Amniotic epithelial cell (primary cell): ENCODE measurements at places on chromosomes 5 and 9.

- DNase-seq: no peak
Observed at GRCh38 chr9:130363755-130364404, 80.9 kb upstream of the ASS1 start.

DNA sequence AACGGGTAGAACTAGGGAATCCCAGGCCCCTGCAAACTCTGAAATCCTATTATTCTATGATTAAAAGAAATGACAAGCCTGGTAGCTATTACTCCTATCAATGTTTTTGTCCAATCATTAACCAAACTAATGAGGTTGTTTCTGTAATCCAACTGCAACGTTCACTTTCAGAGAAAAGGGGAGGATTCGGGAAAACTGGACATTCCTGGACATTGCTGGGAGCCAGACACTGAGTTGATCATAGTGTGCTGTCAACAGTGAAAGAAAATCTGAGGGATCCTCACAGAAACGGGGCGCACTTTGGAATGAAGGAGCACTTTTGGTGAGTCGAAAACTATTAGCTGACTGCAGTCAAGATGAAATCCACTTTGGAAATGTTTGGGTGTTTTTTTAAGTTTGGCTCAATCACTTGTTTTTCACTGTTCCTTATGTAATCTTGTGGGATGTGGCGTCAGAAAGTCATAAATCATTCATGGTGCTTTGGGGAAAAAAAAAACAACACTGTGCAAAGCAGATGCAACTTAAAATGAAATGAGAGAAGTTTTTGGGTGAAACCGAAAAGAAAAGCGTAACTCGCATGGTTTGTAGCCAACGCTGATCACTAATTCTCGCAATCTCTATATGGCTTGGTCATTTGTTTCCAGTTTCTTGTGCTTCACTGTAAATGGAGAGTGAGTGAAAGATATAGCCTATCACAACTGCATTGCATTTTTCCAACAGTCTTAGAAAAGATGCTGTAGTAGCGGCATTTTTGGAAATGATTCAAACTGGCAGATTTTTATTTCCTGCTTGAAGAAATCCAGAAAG is 51.2 kb upstream of the ADRA1B start:
- DNase-seq: peak; percentile 72

DNA sequence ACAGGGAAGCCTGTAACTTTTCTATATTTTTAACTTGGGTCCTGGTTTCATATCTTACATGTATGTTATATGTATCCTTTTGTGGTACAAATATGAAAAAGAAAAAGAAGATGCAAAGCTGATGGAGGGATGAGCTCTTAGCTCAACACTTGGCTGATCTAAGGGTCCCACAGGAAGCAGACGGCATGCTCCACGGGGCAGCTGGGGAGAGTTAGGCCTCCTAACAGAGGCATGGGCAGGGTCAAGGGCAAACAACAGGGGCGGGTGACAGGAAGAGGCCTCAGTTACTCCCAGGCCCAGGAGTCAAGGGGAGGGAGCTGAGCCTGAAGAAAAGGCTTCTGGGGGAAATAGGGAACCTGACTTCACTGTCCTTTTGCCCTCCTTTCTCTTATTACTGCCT is 287.2 kb downstream of the ZSWIM6 start:
- DNase-seq: no peak

GRCh38 chr5:154868702-154869101 is 10.3 kb downstream of the CNOT8 start:
- peak; percentile 31 for DNase-seq

DNA sequence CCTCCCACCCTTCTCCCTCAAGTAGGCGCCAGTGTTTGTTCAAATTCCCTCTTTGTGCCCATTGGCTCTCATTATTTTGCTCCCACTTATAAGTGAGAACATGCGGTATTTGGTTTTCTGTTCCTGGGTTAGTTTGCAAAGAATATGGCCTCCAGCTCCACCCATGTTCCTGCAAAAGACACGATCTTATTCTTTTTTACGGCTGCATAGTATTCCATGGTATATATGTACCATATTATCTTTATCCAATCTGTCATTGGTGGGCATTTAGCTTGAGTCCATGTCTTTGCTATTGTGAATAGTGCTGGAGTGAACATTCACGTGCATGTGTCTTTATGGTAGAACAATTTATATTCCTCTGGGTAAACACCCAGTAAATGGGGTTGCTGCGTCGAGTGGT is 63.0 kb upstream of the OTULINL start:
- DNase-seq: no peak

GRCh38 chr9:23774266-23774665 is 51.8 kb downstream of the ELAVL2 start:
- DNase-seq: no peak

- DNase-seq: no peak
Observed at GRCh38 chr9:112308588-112308987, 24.8 kb downstream of the PTBP3 start.

GRCh38 chr5:60163762-60164161 is 270.2 kb upstream of the PDE4D start:
- no peak for DNase-seq

GRCh38 chr9:110918316-110919049 is 119.8 kb downstream of the LPAR1 start:
- DNase-seq: peak; percentile 68

DNA sequence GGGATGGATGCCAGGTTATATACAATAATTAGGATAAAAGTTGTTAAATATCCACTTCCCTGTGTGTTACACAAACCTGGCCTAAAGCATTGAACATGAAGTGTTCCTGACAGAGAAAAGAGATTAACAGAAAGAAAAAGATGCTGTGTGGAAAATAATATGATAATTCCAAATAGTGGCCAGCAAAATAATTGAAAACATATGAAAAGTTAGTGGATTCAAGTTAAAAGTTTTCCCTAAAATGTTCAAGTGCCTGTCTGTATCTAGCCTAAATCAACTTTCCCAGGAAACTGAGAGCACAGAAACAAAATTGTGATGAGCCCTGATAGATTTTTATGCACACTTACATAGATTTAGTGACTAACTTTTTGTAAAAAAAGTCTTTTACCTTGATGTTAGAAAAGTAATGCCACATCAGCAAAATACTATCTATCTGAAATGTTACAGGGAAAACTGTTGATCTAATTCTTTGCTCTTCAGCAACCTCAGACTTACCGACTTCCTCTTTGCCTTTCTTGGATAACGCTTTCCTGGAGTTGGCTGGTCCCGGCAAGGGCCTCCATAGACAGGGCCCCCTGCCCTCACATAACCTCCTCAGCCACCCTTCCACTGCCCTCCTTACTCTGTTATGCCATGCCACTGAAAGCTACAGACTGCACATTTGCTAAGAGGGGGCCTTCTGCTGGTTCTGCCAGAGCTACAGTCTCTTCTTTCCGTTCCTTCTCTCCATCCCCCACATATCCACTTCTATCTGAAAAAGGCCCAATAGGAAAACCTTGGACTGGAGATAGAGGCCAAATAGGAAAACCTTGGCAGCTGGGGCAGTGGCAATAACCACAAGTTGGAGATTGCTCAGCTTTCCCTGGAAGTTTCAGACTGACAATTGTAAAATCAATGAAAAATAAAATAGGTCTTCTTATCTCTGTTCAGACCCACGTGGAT is 44.4 kb downstream of the ZNF474 start:
- no peak for DNase-seq
